T-helper 1 cell (primary cell): ENCODE measurements at places on chromosomes 1 and 21.
A peak's percentile ranks its signal among the peaks of the same experiment; 100 is the strongest.

GRCh38 chr1:94801919-94802546, 18.1 kb upstream of the SLC44A3 start:
- no peak for DNase-seq

- DNase-seq = no peak
Measured at GRCh38 chr1:7552402-7552801, 218.7 kb upstream of the VAMP3 start.

DNA sequence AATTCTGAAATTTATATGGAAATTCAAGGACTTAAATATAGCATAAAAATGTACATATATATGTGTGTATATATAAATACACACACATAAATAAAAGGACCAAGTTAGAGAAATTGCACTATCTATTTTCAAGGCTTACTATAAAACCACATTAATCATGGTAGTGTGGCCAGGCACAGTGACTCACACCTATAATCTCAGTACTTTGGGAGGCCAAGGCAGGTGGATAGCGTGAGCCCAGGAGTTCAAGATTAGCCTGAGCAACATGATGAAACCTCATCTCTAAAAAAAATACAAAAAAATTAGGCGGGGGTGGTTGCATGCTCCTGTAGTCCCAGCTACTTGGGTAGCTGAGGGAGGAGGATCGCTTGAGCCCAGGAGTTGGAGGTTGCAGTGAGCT, 171.4 kb upstream of the GORAB start:
- DNase-seq = no peak

- DNase-seq = no peak
Measured at GRCh38 chr1:200960948-200961340, 62.6 kb downstream of the KIF21B start.

GRCh38 chr21:32089766-32090165, 189.1 kb downstream of the MIS18A start:
- no peak for DNase-seq

- peak; percentile 8 for DNase-seq
Measured at GRCh38 chr1:22673486-22674409, 20.7 kb downstream of the C1QB start.

- DNase-seq = no peak
Measured at GRCh38 chr1:63651161-63651701, 58.0 kb downstream of the PGM1 start.

DNA sequence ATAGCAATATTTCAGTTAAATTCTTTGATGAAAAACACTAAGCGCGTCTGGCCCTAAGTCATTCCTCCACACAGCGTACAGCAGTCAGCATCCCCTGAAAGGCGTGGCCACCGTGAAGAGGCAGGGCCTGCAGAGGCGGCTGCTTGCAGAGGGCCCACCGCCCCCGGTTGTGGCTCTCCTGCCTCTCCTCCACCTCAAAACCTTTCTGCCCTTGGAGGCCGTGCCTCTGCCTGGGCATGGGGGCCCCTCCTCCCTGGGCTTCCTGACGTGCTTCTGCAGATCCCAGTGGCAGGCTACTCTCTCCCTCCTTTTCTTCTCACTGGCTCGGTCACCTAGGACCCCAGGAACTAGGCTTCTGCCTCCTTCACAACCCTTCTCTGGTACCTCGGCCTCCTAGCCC, 16.2 kb downstream of the CLSTN1 start:
- DNase-seq = no peak

- no peak for DNase-seq
Measured at GRCh38 chr1:37948841-37949240, 2.0 kb upstream of the INPP5B start.

- no peak for DNase-seq
Measured at GRCh38 chr1:220772846-220773245, 13.9 kb upstream of the MTARC1 start.

DNA sequence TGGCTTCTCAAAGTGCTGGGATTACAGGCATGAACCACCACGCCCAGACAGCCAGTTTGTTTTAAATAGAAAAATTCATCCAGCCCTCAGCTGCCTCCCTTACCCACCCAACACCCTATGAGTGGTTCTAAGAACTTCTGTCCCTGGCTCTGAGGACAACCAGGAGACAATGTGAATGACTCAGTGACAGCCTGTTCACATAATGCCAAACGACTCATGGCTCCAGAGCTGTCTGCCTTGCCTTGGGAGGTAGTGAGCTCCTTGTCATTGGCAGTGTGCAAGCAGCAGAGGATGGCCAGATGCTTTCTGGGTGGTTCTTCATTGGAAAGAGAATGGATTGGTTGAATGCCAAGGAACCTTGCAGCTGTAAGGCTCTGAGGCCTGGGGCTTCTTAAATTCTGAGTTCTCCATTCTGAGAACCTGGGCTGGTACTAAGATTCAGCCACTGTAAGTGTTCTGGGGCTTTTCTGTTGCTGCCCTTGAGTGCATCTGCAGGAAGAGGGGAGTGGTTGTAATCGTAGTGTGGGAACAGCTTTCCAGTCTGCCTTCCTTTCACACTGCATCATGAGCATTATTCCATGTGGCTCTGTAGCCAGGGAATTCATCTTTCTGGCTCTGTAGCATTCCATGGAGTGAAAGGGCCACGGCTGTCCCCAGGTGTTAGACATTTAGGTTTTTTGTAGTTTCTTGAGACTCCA, 5.8 kb downstream of the SERINC2 start:
- no peak for DNase-seq

- no peak for DNase-seq
Measured at GRCh38 chr1:113073479-113073950, 517 bp downstream of the LRIG2 start.

DNA sequence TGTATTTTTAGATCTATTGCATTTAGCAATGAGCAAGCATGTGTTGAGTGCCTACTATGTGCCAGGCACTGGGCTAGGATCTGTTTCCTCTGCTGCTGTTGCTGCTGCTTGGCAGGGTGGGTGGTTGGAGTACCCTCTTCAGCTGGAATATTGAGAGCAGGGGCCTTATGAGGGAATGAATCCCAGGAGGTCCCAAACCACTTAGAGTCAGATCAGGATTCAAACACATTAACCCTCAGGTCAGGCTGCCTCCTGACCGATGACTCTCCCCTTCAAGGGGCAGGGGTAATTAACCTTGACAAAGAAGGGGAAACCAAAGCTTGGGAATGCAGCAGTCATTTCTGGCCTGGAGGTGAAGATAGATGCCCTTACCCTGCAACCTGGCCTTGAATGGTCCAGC, 138.0 kb downstream of the IGSF21 start:
- DNase-seq = no peak

- no peak for DNase-seq
Measured at GRCh38 chr1:35857830-35858229, 25.2 kb upstream of the AGO1 start.

DNA sequence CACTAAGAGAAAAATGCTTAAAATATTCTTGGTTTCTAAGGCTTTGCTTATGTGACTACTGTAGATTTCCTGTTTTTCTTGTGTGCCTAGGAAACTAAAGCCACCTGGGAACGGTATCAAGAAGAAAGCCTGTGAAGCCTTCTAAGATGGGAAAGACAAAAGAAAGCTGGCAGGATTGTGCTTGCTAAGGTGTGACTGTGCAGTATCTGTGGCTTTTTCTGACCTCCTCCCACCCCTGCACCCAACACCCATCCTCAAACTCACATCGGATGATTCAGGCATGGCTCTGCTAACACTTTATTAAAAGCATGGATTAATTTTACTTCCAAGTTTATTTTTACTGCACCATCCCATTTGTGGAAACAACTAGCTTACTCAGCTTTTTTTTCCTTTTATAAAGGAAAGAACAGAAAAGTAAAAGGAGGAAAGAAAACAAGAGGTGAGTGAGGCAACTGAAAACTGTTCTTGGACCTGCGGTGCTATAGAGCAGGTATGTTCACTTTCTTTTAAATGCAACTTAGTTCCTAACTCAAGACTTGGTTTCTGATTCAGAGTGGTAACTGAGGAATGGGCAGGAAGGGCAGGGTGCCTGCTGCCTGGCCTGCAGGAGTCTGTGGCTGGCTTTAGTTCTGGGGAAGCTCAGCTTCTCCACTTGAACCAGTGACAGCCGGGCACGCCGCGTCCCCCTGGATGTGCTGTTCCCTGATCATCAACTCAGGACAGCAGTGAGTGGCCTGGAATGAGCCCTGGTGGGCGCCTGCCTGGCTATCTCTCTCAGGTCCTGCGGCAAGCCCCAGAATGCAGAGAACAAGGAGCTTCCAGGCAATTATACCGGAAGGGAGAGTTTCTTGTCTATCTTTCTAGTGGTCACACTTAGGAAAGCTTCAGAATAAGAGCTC, at the start of gene GBP6:
GBP6 (plus strand) TSS at position 422 of the 899 bp plus-strand sequence. CDS start 4,493 bp downstream, outside the sequence.
- no peak for DNase-seq

GRCh38 chr1:230069796-230070195, 2.8 kb downstream of the GALNT2 start:
- no peak for DNase-seq

GRCh38 chr1:78722947-78723346, 73.3 kb downstream of the IFI44 start:
- no peak for DNase-seq

- DNase-seq = no peak
Measured at GRCh38 chr1:208598021-208598420, 353.8 kb upstream of the PLXNA2 start.

DNA sequence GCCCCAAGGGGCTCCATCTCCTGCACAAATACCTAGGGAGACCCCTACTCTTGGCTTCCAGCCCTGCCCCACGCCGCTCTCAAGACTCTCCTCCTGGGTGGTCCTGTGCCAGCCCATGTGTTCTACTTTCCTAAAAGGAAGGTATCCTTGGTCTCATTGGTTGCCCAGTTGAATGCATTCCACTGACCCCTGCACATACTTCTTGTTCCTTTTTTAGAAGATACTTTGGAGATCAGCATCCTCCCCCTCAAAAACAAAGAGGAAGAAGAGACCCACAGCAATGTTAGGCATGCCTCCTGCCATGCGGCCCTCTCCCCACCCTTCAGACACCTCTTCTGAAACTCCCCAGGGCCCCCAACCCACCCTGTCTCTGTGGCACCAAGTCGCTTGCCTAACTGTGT, 4.1 kb downstream of the SLAMF9 start:
- no peak for DNase-seq

DNA sequence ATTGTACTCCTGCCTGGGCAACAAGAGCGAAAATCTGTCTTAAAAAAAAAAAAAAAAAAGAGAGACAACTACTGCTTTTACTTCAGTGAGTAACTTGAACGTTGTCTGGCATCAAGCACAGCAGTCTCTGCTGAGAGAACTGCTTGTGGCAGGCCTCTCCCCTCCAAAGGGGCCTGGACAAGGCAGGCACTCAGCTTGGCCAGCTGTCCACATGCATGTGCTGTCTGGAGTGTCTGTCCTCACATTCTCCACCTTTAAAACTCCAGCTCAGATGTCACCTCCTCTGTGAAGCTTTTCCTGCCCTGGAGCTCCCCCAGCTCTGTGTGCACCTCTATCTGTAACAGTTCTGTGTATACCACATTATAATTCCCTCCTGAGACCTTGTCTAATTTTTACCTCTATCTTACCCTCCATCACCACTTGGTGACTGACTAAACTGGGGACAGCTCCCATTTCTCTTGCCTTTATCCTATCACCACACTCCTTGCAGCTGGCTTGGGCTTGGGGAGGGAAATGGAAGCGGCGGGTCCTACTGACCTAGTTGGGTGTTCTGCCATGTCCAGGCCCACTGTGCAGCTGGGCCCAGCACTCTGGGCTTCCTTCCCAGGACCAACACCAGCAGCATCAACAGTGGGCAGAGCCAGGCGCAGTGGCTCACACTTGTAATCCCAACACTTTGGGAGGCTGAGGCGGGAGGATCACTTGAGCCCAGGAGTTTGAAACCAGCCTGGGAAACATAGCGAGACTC, 71.4 kb upstream of the ARTN start:
- no peak for DNase-seq

- no peak for DNase-seq
Measured at GRCh38 chr1:25833158-25833557, 13.4 kb downstream of the MTFR1L start.

DNA sequence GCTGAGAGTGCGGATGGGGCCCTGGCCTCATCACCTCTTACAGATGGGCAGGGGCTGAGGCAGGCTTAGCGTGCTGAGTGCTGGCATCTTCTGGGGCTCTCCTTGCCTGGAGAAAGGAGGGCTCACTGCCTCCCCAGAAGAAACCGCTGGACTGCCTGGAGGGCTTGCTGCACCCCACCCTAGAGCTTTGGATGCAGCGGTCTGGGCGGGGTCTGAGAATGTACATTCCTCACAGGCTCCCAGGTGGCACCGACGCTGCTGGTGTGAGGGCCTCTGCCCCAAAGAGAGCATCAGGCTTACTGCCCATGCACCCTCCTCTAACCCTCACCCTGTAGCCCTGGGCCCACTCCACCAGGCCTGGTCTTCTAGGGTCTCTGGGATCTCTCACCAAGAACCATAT, 51.1 kb downstream of the RAP1GAP start:
- no peak for DNase-seq

DNA sequence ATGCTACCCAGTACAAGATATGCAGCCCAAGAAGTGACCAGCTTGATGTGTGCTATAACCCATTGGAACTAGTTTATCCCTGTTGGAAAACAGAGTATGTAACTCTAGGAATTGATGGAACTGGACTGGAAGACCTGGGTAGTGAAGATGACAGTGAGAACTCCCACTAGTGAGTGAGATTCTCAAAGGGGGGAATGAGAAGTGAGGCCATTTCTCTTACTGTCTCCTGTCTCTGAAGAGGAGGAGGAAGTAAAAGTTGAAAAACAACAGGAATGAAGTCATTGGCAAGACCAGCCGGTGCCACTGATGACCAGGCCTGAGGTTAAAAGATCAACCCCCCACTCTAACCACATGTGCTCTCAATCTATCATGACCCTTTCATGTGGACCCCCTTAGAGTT, 20.9 kb downstream of the PLA2G2F start:
- no peak for DNase-seq

DNA sequence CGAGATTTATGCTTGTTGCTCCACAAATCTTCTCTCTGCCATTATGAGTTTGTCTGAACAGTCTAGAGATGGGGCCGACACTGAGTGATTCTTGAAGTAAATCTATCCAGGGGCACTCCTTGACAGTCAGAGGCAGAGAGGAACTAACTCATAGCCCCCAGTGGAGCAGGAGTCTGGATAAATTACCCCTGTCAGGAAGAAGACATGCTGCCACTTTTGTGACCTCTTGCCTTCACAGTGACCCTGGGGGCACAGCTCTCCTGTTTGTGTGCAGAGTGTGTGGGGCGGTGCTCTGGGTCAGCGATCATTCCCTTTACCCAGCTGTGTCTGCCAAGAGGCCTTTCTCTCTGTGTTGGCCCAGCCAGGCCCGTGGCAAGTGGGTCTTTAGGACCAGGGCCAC, 29.5 kb downstream of the PEX14 start:
- no peak for DNase-seq

GRCh38 chr1:18812453-18812939, 47.0 kb downstream of the TAS1R2 start:
- DNase-seq = no peak

- no peak for DNase-seq
Measured at GRCh38 chr1:178344513-178345091, 152.2 kb downstream of the CLEC20A start.
